ENCODE measurements at places on chromosomes 3 and 15.

DNA sequence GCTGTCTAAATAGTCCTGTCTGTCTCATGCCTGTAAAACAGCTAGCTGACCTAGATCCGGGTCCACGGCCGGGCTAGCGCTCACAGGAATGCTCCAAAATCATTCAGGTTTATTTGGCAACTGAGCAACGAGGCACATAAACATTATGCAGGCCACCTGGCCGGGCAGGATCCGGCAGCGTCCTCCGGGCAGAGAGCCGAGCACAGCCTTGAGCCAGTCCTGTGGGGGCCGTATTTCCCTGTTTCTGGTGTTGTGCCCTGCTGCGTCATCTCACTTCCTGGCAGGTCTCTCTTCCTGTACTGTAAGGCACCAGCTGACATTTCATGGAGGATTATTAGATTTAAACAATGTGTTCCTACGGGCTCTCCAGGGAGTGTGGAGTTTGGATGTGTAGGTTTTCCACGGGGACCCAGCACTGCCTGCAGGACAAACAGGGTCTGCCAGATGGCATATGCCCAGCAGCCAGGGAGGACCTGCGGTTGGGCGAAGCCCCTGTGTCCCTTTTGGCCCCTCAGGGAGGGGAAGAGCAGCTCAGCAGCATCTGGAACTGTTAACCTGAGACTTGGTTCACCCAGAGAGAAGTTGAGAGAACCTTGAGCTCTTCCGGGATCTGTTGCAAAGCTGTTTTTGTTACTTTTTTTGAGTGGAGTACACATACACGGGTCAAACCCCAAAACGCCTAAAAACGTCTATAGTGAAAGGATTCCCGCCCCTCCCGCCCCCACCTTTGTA lies 16.6 kb upstream of the LRRK1 start:
- DNase-seq: no peak

DNA sequence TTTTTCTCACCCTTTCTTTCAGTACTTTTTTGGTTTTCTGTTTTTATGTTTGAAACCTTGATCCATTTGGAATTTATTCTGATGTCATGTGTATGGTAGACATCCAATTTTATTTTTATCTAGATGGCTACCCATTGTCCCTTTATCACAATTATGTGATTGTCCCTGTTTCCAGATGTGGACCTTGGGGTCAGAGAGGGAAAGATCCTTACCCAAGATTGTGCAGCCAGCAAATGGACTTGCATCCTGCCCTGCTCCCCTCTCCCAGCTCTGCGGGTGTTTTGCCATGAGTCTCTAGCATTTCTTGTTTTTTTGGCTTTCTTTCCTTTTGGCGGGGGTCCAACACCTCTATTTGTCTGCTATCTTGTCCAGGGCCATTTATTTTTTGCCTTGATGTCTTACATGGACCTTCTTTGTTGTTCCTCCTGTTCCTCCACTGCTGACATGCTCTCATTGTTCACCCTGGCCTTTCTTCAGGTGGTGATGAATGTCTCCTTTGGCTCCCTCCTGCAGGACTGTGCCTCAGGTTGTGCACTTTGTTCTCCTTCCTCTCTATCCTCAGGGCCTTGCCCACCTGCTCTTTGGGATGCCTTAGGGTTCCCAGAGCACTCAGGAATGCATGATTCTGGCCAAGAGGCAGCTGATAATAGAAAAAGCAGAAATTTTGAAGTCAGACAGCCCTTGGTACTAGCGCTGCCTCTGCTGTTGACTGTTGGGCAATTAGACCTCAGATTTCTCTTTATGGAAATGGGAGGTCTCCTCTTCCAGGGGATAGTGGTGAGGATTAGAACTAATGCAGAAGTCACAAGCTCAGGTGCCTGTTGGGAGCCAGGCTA lies 84.3 kb downstream of the EEFSEC start:
- DNase-seq: no peak

GRCh38 chr3:194083637-194084224 lies 52.2 kb upstream of the HES1 start:
- no peak for DNase-seq

DNA sequence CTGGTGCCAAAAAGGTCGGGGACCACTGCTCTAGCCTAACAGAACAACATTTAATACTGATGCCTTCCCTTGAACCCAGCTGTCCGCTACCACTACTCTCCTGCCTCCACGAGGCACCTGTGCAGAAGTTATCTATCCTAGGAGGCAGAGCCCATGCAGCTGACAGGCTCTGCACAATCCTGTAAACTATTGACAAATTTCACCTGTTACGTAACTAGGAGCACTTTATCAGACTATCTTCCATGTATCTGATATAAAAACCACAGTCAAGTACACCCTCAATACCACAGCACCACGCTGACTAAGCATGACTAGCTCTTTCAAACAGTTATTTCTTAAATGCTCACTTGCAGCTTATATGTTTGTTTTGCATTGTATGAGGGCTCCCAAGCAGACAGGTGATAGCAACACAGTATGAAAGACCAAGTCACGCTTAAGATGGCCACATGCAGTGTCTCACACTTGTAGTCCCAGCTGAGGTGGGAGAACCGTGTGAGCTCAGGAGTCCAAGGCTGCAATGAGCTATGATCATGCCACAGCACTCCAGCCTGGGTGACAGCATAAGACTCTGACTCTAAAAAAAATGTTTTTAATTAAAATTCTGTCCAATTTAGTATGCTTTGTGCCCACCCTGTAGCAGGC lies 4.5 kb upstream of the IL17RC start:
- no peak for DNase-seq

DNA sequence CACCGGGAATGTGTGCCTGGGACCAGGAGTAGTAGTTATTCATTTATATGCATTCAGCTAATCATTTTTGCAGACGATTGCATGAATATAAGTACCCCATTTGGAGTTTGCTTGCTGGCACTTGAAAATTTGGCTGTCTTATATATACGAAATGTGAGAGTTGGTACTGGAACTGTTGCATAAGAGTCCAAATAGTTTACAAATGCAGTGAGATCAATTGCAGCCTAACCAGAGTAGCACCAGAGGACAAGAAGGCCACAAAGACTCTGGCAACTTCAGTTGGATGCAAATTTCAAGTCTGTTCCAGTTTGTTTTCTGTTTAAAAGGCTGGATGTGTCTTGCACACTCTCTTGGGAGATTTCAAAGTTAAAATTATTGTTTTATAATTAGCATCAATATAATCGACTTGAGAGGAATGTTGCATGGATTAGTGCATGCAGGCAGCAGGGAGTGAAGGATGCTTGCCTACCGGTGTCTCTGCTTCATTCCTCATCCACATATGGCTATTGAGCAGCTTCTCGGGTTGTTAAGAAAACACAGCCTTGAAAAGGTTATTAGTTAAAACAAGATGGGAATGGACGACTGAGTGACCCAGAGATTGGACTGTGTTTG lies 213.0 kb downstream of the PTPRG start:
- no peak for DNase-seq

DNA sequence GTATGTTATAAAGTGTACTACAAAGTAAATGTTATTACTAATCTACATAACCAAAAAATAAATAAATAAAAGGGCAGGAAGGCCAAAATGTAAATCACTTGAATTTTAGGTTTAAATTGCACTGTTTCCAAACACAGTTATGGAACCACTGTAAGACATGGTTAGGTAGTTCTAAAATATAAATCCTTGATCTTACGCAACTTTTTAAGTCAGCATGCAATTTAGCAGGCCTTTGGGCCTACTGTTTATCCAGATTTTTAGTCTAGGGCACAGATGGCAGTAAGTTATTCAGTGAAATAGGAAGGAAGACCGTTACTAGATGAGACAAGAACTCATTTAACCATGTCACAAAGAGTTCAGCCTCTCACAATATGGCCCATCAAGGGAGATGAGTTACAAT lies 187.4 kb upstream of the SLC2A2 start:
- no peak for DNase-seq

DNA sequence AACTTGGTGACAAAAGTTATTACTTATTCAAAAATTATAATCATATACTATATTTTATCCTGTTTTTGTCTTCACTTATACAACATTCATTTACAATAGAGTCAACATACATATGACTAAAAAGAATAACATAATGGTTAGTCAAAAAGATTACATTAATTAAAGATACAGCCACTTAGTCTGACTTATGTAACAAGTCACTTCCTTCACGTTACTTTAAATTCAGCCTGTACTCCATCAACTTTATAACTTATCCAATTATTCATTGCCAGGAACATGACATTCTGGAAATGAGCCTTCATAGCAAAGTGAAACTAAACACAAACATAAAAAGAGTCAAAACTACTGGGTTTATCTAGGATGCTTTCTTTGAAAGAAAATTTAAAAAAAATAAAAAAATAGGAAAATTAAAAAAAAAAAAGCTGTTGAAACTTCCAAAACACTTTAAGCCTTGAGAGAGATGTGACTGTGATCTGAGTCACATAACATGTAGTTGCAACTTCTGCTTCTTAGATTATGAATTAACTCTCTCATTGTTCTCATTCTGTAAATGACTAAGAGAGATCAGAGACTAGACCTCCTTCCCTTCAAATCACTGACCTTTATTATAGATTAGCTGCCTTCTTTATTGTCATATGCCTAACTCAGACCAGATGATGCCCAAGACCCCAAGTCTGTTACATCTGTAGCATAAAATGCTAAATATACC lies 107.8 kb downstream of the MYRIP start:
- DNase-seq: no peak

- no peak for DNase-seq
Measured at GRCh38 chr3:8841472-8841871, 72.1 kb upstream of the OXTR start.

- peak; percentile 44 for DNase-seq
Measured at GRCh38 chr3:52221563-52222318, 3.7 kb downstream of the TLR9 start.

GRCh38 chr15:37100966-37101215 lies 542 bp upstream of the MEIS2 start:
- peak; percentile 71 for DNase-seq

- DNase-seq: no peak
Measured at GRCh38 chr15:51190424-51191068, 95.8 kb upstream of the TNFAIP8L3 start.

GRCh38 chr3:32143849-32144757 lies 37.7 kb downstream of the GPD1L start:
- DNase-seq: peak; percentile 56

DNA sequence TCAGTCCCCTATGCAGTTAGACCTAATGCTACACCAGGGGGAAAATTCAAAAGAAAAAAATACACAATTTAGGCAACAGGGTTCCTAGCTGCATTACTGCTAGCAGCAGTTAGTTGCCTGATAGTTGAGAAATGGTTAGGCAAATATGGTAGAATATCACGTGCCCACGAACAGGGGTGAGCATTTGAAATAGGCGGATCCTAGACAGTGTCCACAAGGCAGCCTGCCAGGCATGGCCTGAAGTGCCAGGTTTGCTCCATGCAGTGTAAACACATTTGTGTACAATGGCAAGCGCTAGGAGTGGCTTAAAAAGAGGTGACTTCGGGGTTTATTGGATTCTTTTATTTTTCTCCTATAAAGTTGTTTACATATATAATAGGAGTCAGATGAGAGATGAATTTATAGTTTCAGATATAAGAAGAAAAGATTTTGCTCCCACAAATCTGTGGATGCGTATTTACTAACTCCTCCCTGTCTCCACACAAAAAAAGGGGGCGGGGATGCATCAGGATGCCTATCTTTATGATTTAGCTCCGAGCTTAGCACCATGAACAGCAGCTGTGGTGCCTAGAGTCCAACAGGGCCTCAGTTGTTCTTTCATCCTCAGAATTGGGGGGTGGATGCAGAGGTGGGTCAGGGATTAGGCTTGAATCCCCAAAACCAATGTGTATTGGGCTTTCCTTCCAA lies 3.9 kb upstream of the TGM4 start:
- no peak for DNase-seq

GRCh38 chr3:42438758-42439157 lies 28.3 kb upstream of the LYZL4 start:
- DNase-seq: no peak

DNA sequence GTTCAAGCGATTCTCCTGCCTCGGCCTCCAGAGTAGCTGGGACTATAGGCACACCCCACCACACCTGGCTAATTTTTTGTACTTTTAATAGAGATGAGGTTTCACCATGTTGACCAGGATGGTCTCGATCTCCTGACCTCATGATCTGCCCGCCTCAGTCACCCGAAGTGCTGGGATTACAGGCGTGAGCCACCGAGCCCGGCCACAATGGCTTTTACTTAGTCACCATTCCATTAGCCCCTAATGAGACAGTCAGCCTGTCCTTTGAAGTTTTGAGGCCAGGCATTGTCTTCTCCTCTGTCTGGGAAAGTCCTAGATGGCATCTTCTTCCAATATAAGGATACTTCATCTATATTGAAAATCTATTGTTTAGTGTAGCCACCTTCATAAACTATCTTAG lies 515.9 kb downstream of the RBMS3 start:
- no peak for DNase-seq

DNA sequence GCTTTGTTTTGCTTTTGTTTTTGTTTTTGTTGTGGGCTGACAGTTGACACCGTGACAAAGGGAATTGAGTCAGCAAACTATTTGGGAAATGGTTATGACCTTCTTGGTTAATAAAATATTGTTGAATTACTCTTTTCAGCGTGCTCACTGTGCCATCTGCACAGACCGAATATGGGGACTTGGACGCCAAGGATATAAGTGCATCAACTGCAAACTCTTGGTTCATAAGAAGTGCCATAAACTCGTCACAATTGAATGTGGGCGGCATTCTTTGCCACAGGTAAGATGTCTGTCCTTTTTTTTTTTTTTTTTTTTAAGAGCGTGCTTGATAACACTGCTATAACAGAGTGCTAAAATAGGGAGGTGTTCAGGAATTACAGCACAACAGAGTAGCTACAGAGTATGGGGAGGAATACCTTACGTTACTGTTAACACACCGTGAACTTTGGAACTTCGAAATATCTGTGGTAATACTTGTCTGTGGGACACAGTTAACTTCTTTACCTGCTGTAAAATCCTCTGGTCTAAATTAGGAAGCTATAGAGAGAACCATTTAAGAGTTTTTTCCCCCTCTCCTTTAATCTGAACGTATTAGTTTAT lies 48.2 kb downstream of the PRKCI start:
- no peak for DNase-seq

DNA sequence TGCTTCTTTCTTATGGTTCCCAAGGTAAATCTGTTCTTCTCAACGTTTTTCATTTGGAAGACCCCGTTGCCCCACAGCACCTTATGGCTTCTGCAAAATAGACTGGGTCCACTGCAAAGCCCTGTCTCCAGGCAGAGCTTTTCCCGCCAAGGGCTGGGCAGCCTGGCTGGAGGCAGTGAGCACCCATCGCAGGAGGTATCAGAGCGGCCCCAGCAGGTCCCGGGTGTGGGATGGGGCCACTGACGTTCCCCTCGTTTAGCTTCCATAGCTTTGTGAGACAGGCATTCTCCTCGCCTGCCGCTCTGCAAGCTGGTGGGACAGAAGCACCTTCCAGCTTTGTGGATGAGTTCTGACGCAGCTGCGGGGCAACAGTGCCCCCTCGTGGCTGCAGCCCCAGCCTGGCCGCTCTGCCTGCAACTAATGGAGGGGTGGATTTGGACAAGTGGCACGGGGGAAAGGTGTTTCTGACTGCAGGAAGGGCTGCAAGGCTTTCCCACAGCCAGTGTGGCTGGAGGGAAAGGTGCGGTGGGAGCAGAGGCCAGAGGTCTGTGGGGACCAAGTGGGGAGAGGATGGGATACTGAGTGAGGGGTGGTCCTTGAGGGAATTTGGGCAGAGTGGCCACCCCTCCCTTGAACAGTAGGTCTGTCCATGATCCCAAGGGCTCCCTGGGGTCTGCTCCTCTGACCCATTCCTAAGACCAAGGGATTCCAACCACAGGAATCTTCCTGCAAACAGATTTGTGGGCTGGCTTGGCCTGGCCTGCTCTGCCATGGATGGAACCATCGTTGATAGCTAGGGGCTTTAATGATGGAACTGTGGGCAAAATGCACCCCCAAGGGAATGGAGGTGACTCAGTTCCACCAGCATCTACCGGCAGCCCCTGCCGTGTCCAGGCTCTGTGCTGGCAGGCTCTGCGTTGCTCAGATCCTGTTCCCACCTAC lies 99.4 kb downstream of the FBLN2 start:
- DNase-seq: peak; percentile 95
